A172 (cell line): ENCODE measurements at places on chromosomes 13 and 19. TPM values are rescaled to one million over a fixed set of nuclear protein-coding genes. Genes with fewer than 3 reads are reported as not detected.
A peak's percentile ranks its signal among the peaks of the same experiment; 100 is the strongest.

TGFBR3L gene
- total RNA-seq: 0.34 TPM in 1 of 2 replicates, not detected in the other

ZNF709 gene
- total RNA-seq: 2.1 and 2.2 TPM in 2 replicates

DLL3 gene
- total RNA-seq: not detected in 2 replicates

GRCh38 chr19:1062387-1063029, 4.5 kb upstream of the ARHGAP45 start:
- no peak for DNase-seq

S1PR5 gene
- total RNA-seq: 7.9 and 9.0 TPM in 2 replicates

PSPN gene
- total RNA-seq: 1.8 and 2.3 TPM in 2 replicates

GRCh38 chr19:4063369-4064148, 3.1 kb downstream of the ZBTB7A start:
- DNase-seq: no peak

DNA sequence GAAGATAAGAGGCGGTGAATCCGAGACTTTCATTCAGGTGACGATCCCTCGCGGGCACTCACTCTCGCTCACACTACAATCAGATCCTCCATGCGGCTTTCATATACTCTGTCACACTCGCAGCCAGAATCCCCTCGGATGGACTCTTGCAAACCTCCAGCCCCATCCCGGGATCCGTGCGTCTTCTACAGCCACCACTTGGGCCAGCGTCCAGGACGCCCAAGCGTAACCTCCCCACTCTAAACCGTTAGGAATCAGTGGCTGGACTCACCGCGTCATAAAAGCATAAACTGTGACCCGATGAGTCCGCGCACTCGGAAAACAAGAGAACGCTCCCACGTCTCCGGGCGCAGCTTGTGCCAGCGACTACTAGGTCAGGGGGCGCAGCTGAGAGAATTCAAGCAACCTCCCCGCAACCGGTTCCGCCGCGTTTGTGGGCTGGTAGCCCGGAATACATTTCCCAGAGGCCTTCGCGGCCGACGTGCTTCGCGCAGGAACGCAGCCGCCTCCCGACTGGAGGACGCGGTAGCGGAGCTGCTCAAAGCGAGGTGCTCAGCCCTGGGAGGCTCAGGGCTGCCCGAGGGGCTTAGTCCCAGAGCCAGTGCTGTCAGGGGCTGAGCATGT, 27.6 kb downstream of the ZNF607 start:
- no peak for DNase-seq

DNA sequence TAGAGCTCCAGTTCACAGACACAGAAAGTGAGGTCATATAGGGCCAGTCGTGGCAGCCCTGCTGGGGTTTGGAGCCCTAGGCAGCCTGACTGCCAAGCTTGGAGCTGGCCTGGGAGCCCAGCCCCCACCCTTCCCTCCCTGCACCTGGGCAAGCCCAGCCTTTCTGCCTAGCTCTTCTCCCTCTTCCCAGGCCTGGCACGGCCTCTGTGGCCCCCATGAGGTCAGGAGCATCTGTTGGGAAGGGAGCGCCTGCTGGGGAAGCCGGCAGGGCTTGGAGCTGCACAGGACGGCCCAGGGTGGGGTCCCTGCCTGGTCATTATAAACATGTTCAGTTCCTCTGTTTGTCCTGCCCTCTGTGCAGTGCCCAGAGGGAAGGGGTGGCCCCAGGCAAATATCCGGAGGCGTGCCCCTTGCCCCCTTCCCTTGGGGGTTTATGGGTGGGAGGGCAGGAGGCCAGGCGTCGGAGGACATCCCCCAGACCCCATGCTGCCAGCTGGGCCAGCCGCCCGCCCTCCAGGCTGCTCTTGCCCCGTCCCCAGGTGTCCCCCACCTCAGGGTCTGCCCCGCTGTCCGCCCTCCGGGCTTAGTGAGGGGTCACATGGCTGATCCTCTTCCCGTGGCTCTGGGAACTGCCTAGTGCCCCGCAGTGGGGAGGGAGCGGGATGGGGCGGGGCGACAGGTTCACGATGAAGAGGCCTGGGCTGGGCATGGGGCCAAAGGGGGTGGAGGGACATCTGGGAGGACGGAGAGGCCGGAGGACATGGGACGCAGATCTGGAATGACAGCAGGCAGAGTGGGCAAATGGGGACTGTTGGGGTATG, 30.0 kb upstream of the NCCRP1 start:
- DNase-seq: no peak

GSX1 gene
- total RNA-seq: not detected in 2 replicates

DNA sequence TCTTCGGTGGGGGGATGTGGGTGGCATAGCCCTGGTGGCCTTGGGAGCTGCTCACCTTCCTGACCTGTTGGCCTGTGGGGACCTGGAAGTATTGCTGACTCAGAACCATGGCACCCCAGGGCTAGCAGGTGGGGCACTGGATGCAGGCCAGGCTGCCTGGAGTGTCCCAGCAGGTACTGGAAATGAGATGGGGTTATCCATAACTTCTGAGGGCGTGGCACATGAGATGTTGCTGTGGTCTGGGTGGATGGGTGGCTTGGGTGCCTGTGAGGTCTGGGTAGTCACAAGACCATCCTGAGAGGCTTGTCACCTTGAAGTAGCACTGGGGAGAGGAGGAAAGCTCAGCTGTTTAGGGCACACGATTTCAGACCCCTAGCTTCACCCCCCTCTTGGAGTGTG, 636 bp upstream of the RNF225 start:
- DNase-seq: peak; percentile 49

VSTM1 gene
- total RNA-seq: not detected in 2 replicates

NXNL1 gene
- not detected in 2 replicates for total RNA-seq

- peak; percentile 43 for DNase-seq
These were observed 50.0 kb upstream of the WDFY2 start for GRCh38 chr13:51534041-51534817.

- DNase-seq: no peak
These were observed 7.7 kb upstream of the SLC25A15 start for GRCh38 chr13:40781717-40782116.

SBK2 gene
- 0.38 TPM in 1 of 2 replicates, not detected in the other for total RNA-seq

GRCh38 chr13:73321043-73321442, 262.2 kb downstream of the KLF5 start:
- no peak for DNase-seq

ZNF534 gene
- not detected in 2 replicates for total RNA-seq

DNA sequence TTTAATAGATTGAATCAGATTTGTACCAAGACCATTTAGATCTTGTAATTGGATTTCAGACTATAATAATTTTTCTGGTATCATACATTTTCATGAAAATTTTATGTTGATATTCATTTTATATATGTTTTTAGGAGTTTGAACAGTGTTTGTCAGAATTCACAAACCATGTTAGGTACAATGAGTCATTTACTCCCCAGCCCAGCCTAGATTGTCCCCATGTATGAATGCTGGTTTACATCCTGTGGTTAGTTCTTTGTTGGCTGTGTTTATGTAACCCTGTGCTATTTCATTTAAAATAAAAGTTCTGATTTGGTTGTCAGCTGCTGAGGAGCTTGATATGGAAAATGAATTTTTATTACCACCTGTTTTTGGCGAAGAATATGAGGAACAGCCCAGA, 96.7 kb downstream of the GJA3 start:
- DNase-seq: no peak

CPB2 gene
- not detected in 2 replicates for total RNA-seq

RDH8 gene
- total RNA-seq: not detected in 2 replicates

- no peak for DNase-seq
These were observed 58.0 kb upstream of the ZNF536 start for GRCh38 chr19:30314056-30314804.

DNA sequence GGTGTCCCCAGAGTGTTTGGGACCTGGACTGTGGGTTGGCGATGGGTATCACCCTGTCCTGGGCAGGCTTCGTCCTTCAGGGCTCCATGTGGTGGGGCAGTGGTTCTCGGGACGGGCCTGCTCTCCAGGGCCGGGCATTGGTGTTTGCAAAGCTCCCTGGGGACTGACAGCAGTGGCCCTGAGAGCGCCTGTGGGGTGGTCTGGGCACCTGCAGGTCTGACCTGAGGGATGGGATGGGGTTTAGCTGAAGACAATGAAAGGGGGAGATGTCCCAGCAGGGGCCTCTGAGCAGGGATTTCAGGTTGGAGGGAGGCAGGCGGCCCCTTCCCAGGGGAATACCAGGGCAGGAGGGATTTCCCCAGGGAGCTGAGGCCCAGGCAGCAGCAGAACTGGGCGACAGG, 68.3 kb upstream of the MCF2L start:
- DNase-seq: no peak

- peak; percentile 46 for DNase-seq
These were observed 11.0 kb downstream of the TSHZ3 start for GRCh38 chr19:31338069-31338776.

DNA sequence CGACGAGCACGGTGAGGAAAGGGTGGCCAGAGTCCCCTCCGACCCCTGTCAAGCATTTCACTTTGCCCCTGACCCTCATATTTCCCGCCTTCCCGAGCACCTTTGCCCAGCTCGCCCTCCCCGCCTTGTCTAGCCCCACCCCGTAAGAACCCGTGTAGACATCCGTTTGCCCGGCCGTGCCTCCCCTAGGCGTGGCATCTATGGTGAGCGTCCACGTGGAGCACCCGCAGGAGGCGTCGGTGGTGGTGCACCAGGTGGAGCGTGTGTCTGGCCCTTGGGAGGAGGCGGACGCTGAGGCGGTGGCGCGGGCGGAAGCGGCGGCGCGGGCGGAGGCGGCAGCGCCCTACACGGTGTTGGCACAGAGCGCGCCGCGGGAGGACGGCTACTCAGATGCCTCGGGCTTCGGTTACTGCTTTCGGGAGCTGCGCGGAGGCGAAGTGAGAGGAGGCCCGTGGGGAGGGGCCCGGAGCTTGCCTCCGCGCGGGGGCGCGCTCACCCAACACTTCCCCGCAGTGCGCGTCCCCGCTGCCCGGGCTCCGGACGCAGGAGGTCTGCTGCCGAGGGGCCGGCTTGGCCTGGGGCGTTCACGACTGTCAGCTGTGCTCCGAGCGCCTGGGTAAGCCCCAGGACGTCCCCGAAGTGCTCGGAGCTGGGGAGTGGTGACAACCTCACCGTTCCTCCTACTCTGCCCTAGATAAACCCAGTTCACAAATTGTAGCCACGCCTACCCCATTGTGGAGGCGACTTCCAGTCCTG, 4.2 kb downstream of the LTBP4 start:
- DNase-seq: peak; percentile 82

GRCh38 chr19:33143897-33144405, 12.0 kb downstream of the WDR88 start:
- DNase-seq: peak; percentile 37

DNA sequence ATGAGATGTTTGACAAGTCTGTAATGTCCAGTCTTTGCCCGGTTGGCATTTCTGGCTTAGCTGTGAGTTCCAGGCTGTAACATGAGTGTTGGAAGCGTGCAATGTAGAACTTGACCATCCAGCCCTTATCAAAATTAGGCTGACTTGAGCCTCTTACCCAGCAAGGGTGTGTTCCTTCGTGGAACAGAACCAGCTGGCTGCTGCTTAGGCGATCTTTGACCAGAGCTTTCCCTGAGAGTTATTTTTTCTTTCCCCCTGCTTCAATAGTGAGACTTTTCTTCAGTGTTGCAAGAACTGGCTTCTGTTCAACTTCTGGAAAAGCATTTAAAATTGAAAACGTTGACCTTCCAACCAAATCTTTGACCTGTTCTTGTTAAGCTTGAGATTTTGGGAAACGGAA, 6.5 kb downstream of the TNFSF13B start:
- DNase-seq: no peak

- no peak for DNase-seq
These were observed 7.8 kb downstream of the LSR start for GRCh38 chr19:35256566-35256965.

DNA sequence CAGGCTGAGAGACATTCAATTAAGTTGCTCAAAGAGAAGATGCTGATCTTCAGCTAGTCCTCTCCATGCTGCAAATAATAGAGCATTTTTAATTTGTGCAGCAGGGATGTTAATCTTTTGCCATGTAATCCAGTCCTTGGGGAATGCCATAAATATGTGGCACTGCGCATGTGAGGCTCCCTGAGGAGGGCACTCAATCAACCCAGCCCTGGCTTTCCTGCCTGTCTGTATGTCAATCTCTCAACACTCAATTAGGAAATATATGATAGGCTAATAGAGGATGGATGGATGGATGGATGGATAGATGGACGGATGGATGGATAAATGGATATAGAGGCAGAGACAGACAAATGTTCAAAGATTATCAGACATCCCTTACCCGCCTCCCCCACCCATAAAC, 31.6 kb upstream of the POP4 start:
- DNase-seq: no peak

DNA sequence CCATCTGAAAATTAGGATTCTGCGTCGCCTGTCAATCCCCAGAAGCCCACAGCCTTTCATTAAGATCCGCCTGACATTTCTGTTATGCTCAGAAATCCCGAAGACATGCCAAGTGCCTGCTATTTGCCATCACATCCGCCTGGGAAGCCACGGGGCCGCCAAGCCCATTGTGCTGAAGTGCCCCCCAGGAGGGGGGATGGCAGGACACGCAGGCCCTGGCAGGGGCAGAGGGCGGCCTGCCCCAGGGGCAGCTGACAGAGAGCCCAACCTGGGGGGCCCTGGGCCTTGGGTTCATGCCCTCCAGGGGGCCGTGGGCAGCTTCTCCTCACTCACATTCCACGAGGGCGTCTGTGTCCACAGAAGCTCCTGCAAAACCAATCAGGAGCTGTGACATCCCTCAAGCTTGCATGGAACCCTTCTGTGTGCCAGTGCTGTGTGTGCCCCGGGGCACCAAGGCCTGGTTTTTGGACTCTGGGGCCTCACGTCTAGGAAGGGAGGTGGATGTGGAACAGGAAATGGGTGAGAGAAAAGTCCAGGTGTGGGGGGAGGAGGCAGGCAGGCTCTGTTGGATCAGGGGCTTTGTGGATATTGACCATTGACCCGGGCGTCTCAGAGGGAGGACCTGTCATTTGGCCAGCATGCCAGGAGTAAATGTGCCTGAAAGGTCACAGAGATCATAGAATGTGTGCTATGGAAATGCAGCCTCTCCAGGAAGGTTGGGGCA, 122.9 kb downstream of the URI1 start:
- no peak for DNase-seq

DNA sequence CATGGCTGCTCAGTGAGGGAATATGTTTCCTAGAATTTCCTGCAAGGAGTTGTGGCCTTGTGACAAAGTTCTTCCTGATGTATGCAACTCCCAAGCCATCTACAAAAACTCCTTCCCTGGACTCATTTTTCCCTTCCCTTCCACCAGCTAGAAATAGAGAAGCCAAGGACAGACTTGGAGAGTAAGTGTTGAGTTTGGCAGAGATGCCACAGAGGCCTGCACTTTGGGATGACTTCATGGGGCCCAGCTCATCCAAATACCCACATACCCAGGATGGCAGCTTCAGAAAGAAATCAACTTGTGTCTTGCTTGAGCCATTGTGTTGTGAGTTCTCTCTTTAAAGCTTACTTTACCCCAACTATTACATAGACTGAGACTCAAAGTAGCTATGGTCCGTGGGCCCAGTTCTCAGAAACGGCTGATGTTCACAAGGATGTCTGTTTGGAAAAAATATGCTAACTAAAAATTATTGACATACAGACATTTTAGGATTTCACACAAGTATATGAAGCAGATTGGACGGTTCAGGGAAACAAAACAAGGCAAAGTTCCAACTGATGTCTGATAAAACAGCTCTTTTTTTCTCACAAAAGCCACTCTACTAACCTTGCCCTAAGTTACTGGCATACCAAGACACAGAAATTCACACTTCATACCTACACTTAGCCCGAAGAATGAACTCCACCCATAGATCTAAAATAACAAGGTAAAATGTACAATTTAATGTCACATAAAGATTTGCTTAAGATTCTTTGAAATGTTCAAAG, 107.9 kb downstream of the NALCN start:
- peak; percentile 5 for DNase-seq
